ENCODE measurements at places on chromosomes 4 and X.

- no peak for DNase-seq
Measured at GRCh38 chrX:47578692-47579091, 3.5 kb upstream of the TIMP1 start.

DNA sequence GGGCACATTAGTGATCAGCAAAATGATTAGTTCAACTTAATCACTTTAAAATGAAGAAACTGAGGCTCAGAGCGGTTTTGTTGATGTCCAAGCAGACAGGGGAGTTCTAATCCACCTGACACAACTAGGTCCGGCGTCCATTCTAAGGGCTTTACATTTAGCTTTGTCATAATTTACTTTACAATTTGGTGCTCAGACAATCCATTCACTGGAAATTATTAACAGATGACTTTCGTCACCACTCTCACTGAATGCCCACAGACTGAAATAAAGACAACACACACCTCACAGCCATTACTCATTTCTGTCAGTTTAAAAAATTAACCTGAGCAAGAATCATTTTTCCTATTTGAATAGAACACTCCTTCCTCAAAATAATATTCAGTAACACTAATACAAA lies 10.8 kb downstream of the NR3C2 start:
- no peak for DNase-seq

DNA sequence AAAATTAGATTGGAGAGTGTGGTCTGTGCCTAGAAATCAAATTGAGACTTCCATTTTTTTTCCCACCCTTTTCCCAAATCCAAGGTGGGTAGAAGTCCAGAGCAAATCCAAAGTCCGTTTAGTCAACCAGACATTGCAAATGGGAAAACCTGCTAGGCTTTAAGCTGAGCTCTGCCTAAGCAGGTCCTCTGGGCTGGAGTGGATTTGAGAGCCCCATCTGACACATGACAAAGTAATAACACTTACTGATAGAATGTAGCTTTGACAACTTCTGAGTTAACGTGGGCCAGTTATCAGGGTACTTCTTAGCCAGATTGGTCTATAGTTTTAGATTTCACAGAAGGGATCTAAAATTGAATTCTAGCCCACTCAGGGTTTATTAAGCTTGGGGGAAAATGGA lies 242.3 kb downstream of the GALNTL6 start:
- DNase-seq = no peak

DNA sequence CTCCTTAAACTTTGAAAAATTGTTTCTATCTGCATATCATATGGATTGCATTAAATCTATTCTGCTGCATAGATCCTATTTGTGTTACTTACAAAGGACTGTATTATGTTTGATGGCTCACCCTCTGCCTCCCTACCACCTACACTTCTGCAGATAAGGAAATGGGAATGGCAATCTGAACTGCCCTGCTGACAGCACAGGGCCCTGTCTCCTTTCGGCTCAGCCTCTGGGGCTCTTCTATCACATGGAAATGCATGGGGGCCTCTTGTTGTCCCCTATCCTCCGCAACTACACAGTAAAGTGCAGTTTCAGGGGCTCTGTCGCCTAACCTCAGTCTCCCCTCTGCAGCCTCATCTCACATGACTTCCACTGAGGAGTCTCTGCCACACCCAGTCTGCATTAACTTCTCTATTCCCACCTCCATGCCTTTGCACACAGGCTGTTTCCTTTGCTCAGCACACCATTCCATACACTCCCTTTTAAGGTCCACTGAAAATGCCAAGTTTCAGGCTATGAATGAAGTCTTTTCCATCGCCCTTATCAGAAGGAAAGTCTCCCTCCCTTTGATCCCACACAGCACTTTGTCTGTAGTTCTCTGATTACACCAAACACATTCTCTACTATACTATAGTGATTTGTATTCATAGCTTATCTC lies 12.5 kb downstream of the RELL1 start:
- no peak for DNase-seq

GRCh38 chr4:75745161-75745560 lies 20.8 kb downstream of the USO1 start:
- DNase-seq = no peak

GRCh38 chr4:182190306-182190705 lies 52.9 kb upstream of the TENM3 start:
- no peak for DNase-seq

GRCh38 chr4:118936406-118936805 lies 47.8 kb downstream of the SYNPO2 start:
- DNase-seq = no peak

- no peak for DNase-seq
Measured at GRCh38 chrX:30530606-30531005, 47.0 kb downstream of the TASL start.

DNA sequence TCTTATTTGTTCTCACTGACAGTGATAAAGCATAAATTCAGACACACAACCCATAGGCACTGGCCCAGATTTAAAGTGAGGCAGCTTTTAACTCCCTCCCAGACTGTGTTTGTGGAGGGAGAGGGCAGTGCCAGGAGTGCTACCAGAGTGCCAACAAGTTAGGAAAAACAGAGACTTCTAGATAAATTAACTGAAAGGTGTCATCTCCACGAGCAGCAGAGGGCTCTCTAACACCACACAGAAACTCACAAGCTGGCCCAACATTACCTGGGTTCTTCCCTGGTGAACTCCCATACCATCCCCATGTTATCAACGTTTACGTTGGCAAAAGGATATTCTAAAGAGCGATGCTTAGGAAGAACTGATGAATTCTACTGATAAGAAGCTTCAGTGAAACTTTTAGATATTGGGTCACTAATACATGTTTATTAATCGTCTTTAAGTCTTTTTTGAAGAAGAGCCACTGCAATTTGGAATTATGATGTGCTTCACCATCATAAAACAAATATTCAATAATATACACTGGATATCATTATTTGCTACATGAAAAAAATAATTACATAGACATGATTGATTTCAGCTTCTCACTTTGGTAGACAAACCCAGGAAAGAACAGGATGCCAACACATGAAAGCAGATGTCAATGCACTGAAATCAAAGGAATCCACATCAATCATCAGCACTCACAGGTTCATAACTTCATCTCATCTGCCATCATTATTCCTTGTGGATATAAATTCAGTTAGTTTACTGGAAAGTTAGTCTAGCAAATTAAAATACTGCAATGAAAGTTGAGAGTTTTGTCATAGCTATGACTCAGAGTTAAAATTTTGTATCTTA lies 121.2 kb upstream of the NAP1L5 start:
- DNase-seq = no peak

DNA sequence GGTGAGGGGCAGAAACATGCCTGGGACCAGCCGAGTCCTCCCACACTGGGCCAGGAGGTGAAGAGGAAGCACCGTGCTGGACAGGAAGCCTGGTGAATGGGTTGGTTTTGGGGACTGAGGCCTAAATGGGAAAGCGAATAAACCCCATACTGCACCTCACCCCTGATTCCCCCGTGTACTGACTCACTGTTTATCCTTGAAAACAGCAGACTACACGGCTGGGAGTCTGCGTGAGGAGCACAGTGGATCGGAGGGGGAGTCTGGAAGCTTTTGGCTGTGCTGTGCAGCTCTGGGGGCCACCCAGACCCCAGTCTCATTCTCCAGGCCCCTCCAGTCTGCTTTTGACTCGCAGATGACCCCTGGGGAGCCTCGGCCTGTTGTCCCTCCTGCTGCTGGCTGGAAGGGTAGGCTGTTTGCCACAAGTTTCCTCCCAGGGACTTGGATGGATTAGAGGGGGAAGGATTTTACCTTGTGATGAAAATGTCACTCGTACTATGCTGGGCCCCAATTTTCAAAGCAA lies 90.0 kb downstream of the PSAPL1 start:
- DNase-seq = no peak

DNA sequence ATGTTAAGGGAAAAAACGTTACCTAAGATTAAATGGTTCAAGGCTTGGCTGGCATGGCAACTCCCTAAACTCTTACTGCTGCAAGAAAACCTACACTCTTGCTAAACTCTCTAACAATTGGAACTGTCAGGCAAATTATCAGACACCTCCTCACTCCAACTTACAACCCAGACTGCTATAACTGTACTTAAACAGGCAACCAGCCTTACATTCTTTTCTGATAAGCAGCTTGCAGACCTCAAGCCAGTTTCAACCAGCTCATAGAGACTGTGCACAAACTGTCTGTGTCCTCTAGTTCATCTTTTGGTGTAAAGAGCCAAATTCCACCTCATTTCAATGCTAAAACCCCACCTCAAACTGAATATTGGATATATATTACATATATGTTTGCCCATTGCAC lies 504.9 kb downstream of the UBE2NL start:
- DNase-seq = no peak

DNA sequence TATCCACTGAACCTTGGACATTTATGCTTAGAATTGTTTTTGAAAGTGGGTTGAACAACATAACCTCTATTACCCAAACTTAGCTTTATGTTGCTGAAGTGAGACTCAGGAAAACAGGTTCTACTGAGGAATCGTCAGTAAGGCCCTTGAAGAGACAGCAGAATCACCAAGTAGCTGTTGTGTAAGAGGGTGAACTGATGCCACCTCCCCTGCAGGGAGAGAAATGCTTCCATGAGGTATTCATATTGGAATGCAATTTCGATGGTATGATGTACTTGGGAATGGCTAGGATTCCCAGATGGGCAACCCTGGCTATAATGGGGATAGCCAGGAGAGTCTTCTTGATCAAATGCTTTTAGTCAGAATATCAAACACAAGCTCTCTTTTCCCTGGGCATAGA lies 4.1 kb upstream of the SCRG1 start:
- no peak for DNase-seq

GRCh38 chr4:67019686-67020437 lies 525.4 kb downstream of the CENPC start:
- DNase-seq = no peak

GRCh38 chr4:105765690-105766407 lies 57.3 kb downstream of the GSTCD start:
- DNase-seq = no peak

- no peak for DNase-seq
Measured at GRCh38 chr4:7763788-7764187, 175.9 kb downstream of the AFAP1 start.

- no peak for DNase-seq
Measured at GRCh38 chr4:168411318-168412150, 68.8 kb downstream of the DDX60L start.

DNA sequence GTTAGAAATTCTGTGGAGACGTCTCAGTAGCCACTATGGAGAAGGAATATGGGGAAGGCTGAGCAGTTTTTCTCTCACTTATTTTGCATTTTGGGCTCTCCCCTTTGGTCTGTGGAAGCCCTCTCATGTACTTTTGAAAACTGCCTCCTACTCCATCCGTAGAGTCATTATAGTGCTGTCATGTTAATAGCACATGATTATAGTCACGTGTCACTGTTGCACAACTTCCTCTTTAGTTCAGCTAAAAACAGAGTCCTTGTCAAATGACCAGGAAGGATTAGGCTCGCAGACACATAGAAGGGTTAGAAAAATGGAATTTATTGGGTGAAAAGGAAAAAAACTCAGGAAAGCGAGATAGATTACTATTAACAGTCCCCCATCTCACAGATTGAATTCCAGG lies 258.2 kb upstream of the CXorf51A start:
- no peak for DNase-seq

GRCh38 chr4:100287534-100287933 lies 97.3 kb upstream of the DDIT4L start:
- no peak for DNase-seq

- DNase-seq = no peak
Measured at GRCh38 chrX:672931-673330, 42.3 kb downstream of the SHOX start.

DNA sequence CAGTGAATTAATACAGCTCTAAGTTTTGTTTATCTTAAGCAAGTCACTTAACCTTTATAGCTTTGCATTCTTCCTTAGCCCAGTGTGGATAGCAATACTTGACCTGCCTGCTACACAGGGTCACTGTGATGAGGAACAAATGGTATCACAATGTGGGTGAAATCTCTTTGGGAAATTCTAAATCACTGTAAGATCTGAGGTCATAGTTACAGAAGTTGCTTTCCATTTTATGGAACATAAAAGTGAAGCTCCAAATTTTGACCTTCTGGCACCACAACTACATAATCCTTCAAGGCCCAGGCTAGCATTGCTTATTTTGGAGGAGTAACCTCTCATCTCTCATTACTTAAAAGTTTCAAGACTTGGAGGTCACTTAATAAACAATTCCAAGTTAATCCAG lies 227.7 kb downstream of the USP46 start:
- no peak for DNase-seq

DNA sequence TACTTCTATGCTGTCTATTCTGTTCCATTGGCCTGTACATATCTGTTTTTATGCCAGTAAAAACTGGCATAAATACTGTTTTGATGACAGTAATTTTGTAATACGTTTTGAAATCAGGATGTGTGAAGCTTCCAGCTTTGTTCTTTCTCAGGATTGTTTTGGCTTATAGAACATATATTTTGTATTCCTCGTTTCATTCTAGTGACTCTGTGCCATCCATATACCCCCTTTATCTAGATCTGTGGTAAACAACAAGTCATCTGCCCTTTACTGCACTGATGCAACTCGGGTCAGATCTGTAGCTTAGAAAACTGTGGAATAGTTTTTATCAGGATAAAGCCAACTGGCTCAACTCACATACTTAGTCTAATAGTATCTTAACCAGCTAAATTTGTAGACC lies 233.7 kb downstream of the PRDM5 start:
- DNase-seq = no peak

- no peak for DNase-seq
Measured at GRCh38 chr4:78528327-78528726, 23.2 kb upstream of the ANXA3 start.

DNA sequence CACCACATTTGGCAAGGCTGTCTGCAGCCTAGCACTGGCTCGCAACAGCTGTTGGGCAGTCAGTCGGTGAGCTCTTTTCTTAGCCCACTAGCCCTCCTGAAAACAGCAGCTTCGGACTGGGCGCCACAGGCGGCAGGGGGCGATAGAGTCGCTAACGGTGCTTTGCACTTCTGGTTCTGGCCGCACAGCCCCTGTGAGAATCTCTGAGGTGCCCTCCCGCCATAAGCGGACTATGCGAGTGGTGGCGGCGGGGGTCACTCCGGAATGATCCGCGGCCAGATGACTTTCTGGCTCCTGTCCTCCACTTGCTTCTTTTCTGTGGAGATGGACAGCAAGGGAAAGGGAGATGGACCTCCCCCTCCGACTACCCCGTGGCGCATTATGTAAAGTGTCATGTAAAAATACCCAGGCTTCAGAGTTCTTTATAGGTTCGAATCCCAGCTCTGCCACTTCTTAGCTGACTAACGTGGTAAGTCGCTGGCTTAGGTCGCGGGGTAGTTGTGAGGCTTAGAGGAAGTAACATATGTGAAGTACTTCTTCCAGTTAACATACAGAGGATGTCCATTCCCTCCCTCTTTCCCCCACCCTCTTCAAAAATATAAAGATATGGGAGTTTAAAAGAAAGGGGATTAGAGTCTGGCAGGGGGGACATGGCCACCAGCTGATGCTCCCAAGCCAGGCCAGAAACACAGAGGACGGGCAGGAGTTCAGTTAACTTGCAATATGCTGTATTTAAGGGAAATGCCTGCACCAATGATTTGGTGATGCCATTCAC lies 11.0 kb downstream of the ARHGAP36 start:
- no peak for DNase-seq

GRCh38 chrX:148568763-148569162 lies 68.3 kb downstream of the AFF2 start:
- no peak for DNase-seq

- DNase-seq = no peak
Measured at GRCh38 chrX:77167993-77168392, 279.2 kb upstream of the FGF16 start.

Measured in esophagus squamous epithelium (tissue), 5 donors.